Activated B cell treated with CpG ODN at 0.5 μM for 24 hours (primary cell): ENCODE measurements at places on chromosomes 5 and 9. TPM values are rescaled to one million over a fixed set of nuclear protein-coding genes. Genes with fewer than 3 reads are reported as not detected.

DNA sequence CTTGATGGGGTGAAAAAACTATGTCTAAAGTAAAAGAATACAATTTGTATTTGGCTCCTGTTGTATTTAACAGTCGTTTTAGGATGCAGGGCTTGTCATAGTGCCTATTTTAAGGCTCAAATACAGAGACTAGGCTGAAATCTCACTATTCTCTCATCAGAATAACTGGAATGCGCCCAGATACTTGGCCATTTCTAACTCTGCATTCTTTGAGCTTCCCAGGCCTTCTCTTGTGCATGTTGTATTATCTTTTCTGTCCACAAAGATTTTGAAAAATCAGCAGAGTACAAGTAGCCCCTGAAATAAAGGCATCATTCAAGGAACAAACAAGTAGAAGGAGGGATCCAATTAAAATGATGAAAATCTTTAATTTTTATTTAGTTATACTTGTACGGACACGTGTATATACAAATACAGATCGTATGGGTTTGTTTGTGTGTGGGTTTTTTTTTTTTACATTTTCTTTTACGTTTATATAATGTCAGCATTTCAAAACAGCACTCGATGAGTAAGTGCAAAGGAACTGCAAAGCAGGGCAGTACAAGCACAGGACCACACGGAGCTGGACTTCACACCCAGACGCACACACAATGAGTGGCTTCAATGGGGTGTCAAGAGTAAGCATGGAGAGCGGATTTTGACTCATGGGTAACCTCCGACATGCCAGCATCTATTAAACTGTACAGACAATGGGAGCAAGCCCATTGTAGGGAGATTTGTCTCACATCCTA, 294.0 kb downstream of the EFNA5 start:
- no peak overlapping the region for H3K27ac ChIP-seq
- H3K4me3 ChIP-seq, result no peak overlapping the region
- H3K4me1 ChIP-seq, result peaks cover 10% of the 10 kb centered on the region
- H3K27me3 ChIP-seq, result no peaks in the 10 kb centered on the region

- no peak for DNase-seq
- H3K4me3 ChIP-seq, result no peak overlapping the region
- H3K4me1 ChIP-seq, result peaks cover 72% of the 10 kb centered on the region
- H3K36me3 ChIP-seq, result peaks cover 88% of the 10 kb centered on the region
- H3K27me3 ChIP-seq, result no peaks in the 10 kb centered on the region
- no peak overlapping the region for H3K27ac ChIP-seq
Observed at GRCh38 chr9:36945999-36946398, 88.1 kb downstream of the PAX5 start.

GRCh38 chr9:121641224-121641611, 10.2 kb upstream of the DAB2IP start:
- peaks cover 12% of the 10 kb centered on the region for H3K4me1 ChIP-seq
- peaks cover 10% of the 10 kb centered on the region for H3K27me3 ChIP-seq
- H3K27ac ChIP-seq, result no peak overlapping the region
- H3K4me3 ChIP-seq, result no peak overlapping the region

DNA sequence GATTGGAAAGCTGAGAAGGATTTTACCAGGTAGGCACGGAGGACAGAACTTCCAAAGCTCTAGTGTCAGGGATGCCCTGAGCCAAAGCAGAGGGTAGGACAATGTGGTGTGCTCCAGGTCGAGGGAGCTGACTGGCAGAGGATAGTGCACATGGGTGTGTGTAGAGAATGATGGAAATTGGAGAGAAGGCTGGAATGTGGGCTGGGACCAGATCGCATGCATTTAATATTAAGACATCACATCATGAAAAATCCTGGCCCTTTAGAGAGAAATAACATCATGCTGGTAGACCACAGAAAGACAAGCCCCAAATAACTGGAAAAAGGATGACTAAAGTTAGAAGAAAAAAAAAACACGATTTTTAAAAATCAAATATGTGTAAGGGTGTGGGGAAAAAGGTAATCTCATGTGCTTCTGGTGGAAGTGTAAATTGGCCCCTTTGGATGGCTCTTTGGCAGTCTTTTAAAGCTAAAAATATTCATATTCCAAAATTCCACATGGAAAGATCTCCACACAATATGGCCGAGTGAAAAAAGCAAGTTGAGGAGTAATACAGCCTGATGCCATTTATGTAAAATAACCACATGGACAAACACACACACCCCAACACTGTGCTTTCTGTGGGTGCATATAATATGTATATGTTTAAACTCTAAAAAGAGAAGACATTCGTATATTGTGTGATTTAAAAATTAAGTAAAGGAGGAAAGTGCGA, 67.0 kb upstream of the TGFBR1 start:
- H3K27me3 ChIP-seq, result no peaks in the 10 kb centered on the region
- no peaks in the 10 kb centered on the region for H3K36me3 ChIP-seq
- no peak overlapping the region for H3K27ac ChIP-seq
- H3K4me3 ChIP-seq, result no peak overlapping the region

The RGS7BP gene
- not detected in 2 replicates for total RNA-seq

The SLC25A2 gene
- total RNA-seq, result 2.6 and 3.9 TPM in 2 replicates

The GABRA6 gene
- not detected in 2 replicates for total RNA-seq

The PPIC gene
- not detected in 2 replicates for total RNA-seq

The ETF1 gene
- 95.7 and 99.6 TPM in 2 replicates for total RNA-seq

The NOL8 gene
- 67.0 and 78.4 TPM in 2 replicates for total RNA-seq
